ENCODE measurements at places on chromosomes 7 and 10.

GRCh38 chr10:38159004-38159403 is 64.9 kb downstream of the ZNF37A start:
- no peak for DNase-seq

DNA sequence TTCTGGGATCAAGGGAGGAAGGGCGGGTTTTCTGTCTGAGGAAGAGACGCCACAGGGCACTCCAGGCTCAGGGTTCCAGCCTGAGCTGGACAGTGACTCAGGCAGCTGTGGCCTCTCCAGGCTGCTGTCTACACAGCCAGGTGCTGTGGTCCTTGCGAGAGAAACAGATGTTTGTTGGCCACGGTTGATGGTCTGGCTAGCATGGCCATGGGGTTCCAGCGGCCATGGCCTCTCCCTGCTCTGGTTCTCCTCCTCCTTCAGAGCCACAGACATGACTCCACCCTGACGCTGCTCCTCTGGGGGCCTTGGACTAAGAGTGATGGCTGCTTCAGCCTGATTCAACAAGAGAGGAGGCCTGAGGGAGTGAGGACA is 75.9 kb downstream of the AFAP1L2 start:
- no peak for DNase-seq

- DNase-seq = no peak
These were observed 36.6 kb upstream of the YAE1 start for GRCh38 chr7:39529582-39529981.

- DNase-seq = no peak
These were observed at the start of gene KCNH2 for GRCh38 chr7:150978126-150978789. KCNH2 (minus strand) TSS chr7:150978321; CDS start chr7:150977913, 408 bp downstream.

DNA sequence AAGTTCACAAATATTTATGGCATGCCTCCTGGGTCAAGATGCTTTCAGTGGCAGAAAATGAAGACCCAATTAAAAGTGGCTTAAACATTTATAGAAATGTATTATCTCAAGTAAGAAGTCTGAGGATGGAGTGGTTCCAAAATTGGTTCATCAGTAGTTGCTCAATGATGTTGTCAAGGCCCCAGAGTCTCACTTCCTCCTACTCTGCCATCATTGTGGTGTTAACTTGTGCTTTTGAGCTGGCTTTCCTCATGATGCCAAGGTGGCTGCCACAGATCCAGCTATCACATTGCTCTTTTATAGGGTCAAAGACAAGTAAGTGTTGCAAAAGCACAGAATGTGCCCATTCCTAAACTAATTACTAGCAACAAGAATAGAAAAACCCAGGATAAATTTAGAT is 404.6 kb upstream of the NRP1 start:
- DNase-seq = no peak

GRCh38 chr7:101990811-101991418 is 173.5 kb downstream of the CUX1 start:
- DNase-seq = no peak

GRCh38 chr10:72979709-72980108 is 25.1 kb upstream of the PLA2G12B start:
- DNase-seq = no peak

- DNase-seq = no peak
These were observed 51.6 kb upstream of the ZNF32 start for GRCh38 chr10:43700306-43700705.

- DNase-seq = no peak
These were observed 48.1 kb upstream of the MSMB start for GRCh38 chr10:46094197-46094500.
